Activated T-cell treated with anti-CD3 and anti-CD28 coated beads for 48 hours (primary cell): ENCODE measurements at places on chromosomes 4 and X.

DNA sequence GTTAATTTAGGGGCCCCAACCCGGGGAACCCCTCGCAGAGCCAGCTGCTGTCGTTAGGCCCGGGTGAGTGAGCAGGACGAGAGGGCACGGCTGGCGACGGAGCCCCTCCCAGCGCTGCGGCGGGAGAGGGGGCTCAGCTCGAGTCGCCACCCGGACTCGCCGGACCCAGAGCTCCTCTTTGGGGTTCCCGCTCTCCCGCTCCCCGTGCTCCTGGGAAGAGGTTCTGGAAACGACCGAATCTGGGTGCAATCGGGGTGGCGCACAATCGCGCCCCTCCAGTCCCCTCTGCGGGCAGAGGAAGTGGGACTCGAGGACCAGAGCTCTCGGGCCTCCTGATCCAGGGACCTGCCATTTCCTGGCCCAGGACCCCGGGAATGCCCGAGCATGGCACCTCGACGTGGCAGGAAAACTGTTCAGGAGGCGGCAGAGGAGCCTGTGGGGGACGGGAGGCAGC, 37.3 kb upstream of the ARAF start:
- DNase-seq = no peak

- DNase-seq = no peak
These were observed 41.5 kb upstream of the ANKRD50 start for GRCh38 chr4:124753941-124754581.

- DNase-seq = peak; percentile 30
These were observed 733 bp downstream of the CCNA2 start for GRCh38 chr4:121822796-121823504.

DNA sequence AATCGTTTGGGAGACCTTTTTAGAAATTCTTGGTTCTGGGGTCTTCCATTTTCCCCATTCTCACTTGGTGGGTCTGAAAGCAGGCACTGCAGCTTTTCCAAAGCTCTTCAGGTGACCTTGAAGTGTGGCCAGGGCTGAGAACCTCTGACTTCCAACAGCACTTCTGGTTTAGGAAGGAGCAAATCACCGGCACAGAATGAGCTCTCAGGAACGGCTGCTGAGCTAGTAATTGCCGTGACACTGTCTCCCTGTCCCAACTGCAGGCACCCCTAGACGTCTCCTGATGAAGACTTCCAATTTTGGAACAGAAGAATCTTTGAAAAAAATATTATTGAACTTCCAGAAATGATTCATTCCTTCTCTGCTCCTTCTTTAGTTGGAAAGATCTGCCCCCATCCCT, 31.3 kb downstream of the CD38 start:
- no peak for DNase-seq

DNA sequence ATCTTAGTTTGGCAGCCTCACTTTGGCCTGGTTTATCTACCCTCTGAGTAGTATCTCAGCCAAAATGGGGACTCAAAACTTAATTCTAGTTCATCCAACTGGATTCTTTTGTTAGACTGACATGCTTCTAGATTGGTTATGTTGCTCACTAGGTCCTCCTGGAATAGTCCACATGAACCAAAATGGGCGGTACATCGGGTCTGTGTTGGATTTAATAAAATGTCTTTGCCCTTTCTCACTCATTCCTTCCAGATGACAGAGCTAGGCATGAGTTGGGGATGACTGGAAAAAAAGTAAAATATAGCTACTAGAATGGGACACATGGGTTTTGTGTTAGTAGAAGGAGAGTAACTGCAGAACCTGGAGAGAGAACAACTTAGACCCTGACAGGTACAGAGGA, 247.9 kb downstream of the CCSER1 start:
- no peak for DNase-seq

- DNase-seq = no peak
These were observed 69.5 kb upstream of the MND1 start for GRCh38 chr4:153274967-153275366.

DNA sequence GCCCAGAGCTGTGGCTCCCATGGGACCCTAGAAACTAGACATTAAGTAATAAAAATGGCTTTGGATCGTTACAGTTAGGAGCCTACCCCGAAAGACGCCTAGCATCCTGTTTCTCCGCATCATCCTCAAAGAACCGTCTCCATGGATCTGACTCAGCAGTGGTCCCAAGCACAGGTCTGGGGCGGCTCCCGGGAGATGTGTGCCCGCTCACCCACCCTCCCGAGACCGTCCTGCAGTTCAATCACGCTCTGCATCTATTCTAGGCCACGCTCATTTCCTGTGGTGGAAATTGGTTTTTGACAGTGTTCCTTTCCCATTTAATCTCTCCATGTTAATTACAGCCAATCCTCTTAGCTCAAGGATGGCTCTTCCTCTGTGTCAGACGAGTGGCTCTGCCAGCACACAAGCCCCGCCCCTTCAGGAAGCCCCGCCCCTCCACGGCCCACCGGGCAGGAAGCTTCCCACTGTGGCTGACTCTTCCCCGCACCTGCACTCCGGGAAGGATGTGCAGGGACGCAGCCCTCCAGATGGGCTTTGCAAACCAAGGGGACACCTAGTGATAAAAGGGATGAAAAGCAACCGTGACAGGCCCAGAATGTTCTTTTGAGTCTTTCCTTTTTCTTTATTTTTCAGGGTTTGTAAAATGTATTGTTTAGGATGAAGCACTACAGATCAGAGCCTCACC, 34.5 kb upstream of the HELT start:
- peak; percentile 55 for DNase-seq

DNA sequence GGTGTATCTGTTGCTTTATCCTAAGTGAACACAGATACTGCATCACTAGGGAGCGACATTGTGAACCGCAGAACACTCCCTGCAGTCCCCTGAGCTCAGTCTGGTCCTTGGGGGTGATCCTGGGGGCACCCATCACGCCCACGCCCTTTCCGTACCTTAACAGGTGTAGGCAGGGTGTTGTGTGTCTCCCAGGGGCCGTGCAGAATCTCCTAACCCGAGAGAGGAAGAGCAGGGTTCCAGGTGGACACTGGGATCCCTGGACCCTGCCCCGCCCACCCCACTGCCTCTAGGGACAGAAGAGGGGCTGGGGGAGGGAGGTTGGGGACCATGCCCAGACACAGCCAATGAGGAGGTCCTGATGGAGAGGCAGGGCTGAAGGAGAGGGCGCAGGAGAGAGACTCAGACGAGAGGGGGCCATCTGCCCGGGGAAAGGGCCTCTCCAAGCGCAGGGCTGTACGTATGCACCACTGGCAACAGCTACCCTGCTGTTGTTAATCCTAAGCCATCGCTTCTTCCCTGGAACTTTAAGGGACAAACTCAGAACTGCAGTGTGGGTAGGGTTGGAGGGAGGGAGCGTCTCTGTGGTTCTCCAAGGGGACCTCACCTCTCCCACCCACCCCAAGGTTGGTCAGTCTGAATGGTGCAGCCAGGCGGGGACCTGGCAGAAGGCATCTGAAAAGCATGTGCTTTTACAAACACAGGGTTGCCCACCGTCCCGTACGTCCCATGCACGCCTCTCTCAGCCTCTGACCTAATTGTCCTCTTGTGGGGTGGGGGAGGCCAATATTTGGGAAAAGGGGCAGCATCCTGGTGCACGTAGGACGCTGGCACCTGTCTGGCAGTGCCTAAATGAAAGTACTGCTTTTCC, 2.5 kb downstream of the P2RY8 start:
- peak; percentile 49 for DNase-seq

DNA sequence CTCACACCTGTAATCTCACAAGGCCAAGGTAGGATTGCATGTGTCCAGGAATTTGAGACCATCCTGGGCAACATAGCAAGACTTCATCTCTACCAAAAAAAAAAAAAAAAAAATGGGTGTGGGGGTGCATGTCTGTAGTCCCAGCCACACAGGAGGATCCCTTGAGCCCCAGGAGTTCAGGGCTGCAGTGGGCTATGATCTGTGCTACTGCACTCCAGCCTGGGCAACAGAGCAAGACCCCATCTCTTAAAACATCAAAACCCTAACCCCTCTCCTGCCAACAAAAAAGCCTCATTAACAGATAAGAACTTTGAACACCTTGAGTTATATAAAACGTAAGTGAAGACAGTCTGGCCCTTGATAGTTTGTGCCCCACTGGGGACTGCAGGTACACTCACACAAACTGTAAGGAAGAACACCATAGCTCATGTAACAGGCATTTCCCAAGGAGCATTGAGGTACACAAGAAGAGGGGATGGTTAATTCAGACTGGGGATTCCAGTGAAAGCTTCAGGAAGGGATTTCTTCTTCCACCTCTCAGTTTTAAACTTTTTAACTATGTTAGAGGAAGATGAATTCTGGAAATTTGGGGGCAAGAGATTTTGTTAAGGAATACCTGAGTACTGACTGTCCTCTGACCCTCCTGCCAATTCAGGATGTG, 34.7 kb downstream of the RBPJ start:
- DNase-seq = no peak

DNA sequence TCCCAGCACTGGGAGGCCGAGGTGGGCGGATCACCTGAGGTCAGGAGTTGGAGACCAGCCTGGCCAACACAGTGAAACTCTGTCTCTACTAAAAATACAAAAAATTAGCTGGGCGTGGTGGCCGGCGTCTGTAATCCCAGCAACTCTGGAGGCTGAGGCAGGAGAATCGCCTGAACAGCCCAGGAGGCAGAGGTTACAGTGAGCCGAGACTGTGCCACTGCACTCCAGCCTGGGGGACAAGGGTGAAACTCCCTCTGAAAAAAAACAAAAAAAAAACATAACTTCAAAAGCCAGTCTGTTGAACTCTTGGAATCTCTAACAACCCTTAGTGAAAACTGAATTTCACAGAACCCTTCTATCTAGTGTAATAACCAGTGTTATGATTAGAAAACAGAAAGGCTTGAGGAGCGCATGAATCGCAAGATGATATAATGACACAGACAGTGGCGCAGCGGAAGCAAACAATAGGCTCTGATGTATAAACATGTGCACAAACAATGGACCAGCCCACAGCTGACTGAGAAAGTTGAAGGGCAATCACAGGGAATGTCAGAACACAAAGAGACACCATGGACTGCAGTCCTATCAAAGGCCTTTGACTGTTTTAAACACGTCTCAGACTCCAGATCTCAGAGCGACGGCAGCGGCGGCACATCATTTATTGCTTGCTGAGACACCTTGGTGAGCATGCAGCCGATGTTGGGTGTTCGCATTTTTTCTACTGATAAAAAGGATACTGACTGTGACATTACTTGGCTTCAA, 81.6 kb downstream of the NSUN7 start:
- no peak for DNase-seq

- no peak for DNase-seq
These were observed 531 bp upstream of the GPRIN3 start for GRCh38 chr4:89308161-89308500.

GRCh38 chrX:94089149-94089548, 415.1 kb downstream of the FAM133A start:
- DNase-seq = no peak

DNA sequence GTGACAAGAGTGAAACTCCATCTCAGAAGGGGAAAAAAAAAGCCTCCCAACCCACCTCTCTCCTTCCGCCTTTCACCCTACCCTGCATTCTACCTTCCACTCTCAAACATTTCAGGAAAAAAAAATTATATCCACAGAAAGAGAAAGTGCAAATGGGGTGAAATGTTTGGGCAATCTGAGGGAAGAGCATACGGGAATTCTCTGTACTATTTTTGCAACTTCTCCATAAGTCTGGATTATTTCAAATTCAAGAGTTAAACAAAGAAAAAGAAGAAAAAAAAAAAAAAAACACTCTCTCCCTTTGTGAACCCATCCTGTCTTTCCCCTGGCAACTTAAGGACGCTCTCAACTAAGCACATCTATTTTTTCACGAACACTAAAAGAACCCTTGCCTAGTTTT, 41.3 kb downstream of the AFAP1 start:
- DNase-seq = no peak

DNA sequence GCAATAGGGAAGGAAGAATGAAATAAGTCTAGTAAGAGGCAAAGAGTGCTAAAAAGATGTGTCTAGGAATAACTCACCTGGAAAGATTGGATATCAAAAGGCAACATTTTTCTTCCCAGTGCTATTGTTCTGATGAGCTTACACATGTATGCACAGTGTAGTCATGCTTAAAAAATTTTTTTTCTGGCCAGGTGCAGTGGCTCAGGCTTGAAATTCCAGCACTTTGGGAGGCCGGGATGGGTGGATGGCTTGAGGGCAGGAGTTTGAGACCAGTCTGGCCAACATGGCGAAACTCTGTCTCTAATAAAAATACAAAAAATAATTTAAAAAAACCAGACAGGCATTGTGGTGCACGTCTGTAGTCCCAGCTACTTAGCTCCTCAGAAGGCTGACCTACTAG, 795.8 kb upstream of the IGFBP7 start:
- no peak for DNase-seq
